Putamen (tissue), 1 donor: ENCODE measurements at places on chromosomes 12 and 14.

DNA sequence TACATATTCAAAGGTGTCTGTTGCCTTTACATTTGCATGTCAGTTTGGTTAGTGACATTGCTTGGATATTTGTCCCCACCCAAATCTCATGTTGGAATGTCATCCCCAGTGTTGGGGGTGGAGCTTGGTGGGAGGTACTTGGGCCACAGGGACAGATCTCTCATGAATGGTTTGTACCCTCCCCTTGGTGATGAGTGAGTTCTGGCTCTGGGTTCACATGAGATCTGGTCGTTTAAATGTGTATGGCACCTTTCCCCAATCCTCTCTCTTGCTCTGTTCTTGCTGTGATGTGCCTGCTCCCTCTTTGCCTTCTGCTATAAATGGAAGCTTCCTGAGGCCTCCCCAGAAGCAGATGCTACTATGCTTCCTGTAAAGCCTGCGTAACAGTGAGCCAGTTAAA, 207.9 kb upstream of the DIO3 start:
- no peak for DNase-seq

DNA sequence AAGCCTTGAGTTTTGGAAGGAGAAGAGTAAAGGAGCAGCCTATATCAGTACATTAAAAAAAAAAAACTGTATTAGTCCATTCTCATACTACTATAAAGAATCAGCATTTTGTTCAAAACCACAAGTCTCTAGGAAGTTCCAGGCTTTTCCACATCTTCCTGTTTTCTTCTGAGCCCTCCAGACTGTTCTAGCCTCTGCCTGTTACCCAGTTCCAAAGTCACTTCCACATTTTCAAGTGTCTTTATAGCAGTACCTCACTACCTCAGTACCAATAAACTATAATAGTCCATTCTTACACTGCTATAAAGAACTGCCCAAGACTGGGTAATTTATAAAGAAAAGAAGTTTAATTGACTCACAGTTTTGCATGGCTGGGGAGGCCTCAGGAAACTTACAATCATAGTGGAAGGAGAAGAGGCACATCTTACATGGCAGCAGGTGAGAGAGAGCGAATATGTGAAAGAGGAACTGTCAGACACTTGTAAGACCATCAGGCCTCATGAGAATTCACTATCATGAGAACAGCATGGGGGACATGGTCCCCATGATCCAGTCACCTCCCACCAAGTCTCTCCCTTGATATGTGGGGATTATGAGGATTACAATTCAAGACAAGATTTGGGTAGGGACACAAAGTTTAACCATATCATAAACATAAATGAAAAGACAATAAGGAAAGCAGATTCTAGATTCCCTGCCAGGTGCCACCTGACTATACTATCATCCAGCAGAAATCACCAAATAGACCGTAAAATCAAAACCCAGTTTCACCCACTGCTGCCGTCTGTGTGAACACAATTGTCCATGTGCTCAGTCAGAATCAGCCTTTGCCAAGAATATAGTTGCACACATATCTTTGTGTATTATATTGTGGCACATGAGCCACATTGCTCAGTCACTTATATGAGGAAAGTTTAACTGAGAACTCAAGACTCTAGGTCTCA, 27.8 kb downstream of the TOGARAM1 start:
- DNase-seq, result no peak

- DNase-seq, result no peak
Observed at GRCh38 chr12:4991373-4991772, 52.3 kb upstream of the KCNA5 start.

- no peak for DNase-seq
Observed at GRCh38 chr14:70660967-70661893, 19.5 kb downstream of the TTC9 start.

DNA sequence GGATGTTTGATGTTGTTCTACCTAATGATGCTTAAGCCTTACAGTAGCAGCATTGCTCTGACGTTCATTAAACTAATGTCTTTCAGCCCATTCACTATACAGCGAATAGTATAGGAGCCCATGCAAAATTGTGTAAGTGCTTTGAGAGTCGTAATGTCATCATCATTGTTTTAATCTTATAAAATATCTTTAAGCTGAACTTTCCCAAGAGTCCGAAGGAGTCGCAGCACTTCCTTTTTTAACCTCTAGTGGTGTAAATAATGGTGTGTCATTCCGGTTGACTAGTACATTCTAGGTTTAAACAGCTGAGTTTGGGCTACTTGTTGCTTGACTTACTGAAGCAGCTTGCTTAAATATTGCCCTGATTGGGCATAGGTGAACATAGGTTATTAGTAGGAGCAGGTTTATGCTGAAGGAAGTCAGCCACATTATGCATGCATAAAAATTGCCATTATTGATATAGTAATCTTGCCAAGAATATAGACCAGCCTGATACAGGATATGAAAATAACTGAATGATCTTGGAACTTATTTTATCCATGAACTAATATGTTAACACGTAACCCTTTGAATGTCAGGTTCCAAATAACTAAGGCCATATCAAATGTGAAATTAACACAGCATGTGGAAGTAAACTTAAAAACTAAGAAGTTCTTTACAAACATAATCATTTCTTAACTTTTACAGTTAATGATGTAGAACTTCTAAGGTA, 2.6 kb downstream of the WNK1 start:
- no peak for DNase-seq

- DNase-seq, result no peak
Observed at GRCh38 chr14:93974833-93975232, 1.5 kb downstream of the ASB2 start.

- DNase-seq, result no peak
Observed at GRCh38 chr14:74503938-74504335, 10.4 kb downstream of the ISCA2 start.

GRCh38 chr14:67583711-67584644, 16.1 kb downstream of the PIGH start:
- DNase-seq, result no peak

DNA sequence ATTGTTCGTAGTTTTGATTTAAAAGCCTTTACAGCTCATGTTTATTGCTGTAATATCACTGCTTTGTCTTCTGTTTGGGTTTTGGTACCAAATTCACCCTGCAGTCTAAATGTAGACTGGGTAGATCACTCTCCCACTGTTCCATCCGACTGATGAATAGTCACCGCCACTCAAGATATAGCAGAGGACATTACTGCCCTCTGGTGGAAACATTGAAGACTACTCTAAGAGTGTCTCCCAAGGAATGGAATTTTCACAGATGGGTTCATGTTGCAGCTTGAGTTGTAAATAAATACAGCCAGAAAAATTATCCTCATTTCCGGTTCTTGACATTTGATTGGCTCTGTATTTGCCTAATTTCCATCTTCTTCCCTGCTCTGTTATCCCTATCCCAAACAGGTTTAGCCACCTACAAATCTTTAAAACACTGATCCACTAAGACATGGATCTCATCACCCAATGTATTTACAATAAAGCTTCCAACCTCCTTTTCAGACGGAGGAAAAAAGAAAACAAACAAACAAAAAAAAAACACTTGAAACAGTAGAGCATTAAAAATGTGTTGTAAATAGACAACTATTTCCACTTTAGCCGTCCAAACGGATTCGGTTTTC, 198.3 kb upstream of the CPNE8 start:
- peak; percentile 63 for DNase-seq
